CD4-positive, alpha-beta T cell treated with Interleukin-6 at 100 ng/mL for 8 hours (primary cell): ENCODE measurements at places on chromosomes 7 and 10.

- DNase-seq = no peak
Observed at GRCh38 chr10:123139521-123140163, 3.9 kb downstream of the HMX3 start.

GRCh38 chr10:103232131-103232673 is 13.5 kb upstream of the RPEL1 start:
- DNase-seq = no peak

- no peak for DNase-seq
Observed at GRCh38 chr10:131915990-131916766, 15.4 kb downstream of the PPP2R2D start.

- DNase-seq = no peak
Observed at GRCh38 chr10:126580873-126581647, 89.4 kb downstream of the C10orf90 start.

- DNase-seq = no peak
Observed at GRCh38 chr10:67297637-67298181, 371.9 kb downstream of the LRRTM3 start.

- DNase-seq = no peak
Observed at GRCh38 chr10:95423164-95424005, 132.6 kb upstream of the PDLIM1 start.

GRCh38 chr10:103184615-103185014 is 8.5 kb downstream of the NT5C2 start:
- DNase-seq = no peak

GRCh38 chr7:136251826-136252225 is 274.7 kb upstream of the MTPN start:
- DNase-seq = no peak

- no peak for DNase-seq
Observed at GRCh38 chr10:79176052-79176501, 107.3 kb downstream of the ZMIZ1 start.

GRCh38 chr10:31280972-31281371 is 38.0 kb upstream of the ZEB1 start:
- no peak for DNase-seq

- no peak for DNase-seq
Observed at GRCh38 chr7:139242741-139243281, 11.8 kb downstream of the UBN2 start.

DNA sequence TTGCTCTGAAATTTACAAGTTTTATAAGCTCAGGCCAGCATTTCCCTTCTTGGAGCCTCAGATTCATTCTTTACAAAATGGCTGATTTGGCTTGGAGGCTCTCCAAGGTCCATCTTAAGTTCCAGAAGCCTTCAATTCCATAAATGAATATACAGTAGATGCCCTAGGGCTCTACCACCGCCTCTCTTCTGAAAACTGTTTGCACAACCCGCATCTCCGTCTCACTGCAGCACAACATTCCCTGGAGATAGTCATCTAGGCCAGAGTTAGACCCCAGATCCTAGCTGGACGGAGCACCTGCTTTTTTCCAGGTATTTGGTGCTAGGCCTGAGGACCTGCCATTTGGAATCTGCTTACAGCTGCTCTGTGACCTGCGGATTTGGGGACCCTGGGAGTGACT is 50.5 kb upstream of the NRP1 start:
- DNase-seq = no peak

- DNase-seq = no peak
Observed at GRCh38 chr7:132113536-132114371, 462.5 kb downstream of the PLXNA4 start.

- DNase-seq = no peak
Observed at GRCh38 chr7:17448479-17449423, 150.3 kb downstream of the AHR start.

- no peak for DNase-seq
Observed at GRCh38 chr7:128959296-128959695, 21.6 kb downstream of the IRF5 start.

GRCh38 chr10:86083664-86084175 is 282.9 kb downstream of the GRID1 start:
- no peak for DNase-seq

DNA sequence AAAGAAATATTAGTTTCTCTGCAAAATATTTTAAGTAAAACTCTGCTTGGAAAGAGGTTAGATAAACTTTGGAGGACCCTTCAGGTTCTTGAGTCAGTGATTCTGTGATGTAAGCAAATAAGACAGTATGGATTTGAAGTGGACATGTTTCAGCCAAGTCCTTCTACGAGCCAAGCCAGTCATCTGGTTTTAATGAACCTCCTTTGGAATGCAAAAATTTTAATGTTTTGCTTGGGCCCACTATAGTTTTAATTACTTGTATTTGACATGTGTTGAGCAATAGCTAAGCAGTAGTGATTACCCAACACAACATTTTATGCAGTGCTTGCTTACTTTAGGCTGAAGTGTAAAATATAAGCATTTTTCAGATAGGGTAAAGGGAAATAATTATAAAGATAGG is 296.3 kb upstream of the SEMA3D start:
- no peak for DNase-seq

- no peak for DNase-seq
Observed at GRCh38 chr10:121323443-121323842, 274.8 kb downstream of the FGFR2 start.

DNA sequence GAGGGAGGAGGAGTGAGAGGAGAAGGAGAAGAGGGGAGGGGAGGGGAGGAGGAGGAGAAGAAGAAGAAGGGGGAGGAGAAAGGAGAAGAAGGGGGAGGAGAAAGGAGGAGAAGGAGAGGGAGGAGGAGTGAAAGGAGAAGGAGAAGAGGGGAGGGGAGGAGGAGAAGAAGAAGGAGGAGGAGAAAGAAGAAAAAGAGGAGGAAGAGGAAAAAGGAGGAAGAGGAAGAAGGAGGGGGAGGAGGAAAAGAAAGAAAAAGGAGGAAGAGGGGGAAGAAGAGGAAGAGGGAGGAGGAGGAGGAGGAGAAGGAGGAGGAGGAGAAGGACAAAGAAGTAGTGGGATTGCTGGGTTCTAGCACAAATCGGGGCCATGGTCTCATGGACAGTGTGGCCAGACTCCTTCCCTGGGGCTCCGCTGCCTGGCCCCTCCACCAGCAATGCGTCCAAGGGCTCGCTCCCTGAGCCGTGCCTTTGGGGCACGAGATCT is 4.2 kb upstream of the MAFK start:
- no peak for DNase-seq

DNA sequence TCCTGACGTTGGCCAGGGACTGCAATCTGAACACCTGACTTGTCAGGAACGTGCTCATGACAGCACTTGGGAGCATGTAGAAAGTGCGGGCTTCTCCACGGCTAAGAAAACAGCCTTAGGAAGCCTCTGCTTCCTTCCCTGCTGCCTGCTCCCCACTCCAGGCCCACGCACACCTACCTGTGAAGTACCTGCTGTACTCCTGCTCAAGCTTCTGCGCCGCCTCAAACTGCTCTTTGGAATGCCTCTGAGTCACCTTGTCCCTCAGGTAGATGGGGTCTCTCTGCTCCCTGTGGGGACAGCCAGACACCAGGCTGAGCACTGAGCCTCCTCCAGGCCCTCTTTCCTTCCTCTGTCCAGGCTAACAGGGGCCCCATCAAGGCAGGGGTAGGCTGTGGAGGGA is 132.7 kb downstream of the DLG5 start:
- no peak for DNase-seq

- DNase-seq = no peak
Observed at GRCh38 chr10:88500656-88501055, 82.5 kb downstream of the RNLS start.

- no peak for DNase-seq
Observed at GRCh38 chr7:88291398-88292173, 15.1 kb downstream of the STEAP4 start.

DNA sequence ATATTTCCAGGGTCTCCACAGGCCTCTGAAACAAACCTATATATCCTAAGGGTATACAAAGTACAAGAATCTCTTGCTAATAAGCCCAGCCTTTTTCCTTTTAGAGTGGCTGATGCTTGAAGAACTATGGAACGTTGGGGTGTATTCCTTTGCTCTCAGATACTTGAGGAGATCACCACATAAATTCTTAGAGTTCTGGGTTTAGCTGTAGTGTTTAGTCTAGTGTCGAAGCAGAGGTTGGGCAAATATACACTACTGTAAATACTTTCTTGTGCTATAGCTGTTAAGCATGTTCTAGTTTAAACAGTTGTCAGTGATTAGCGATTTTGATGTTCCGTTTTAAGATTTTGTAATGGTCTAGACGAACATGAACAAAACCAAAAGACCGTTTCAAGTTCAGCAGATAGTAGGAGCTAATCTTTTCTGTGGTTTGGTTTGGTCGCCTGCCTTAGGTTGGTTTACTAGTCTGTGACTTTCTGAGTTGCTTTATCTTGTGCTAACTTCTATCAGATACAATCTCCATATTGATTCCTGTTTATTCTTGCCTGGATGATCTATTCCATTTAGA is 229.6 kb downstream of the NSUN6 start:
- no peak for DNase-seq

- peak; percentile 11 for DNase-seq
Observed at GRCh38 chr10:101301111-101301731, 52.7 kb upstream of the BTRC start.

DNA sequence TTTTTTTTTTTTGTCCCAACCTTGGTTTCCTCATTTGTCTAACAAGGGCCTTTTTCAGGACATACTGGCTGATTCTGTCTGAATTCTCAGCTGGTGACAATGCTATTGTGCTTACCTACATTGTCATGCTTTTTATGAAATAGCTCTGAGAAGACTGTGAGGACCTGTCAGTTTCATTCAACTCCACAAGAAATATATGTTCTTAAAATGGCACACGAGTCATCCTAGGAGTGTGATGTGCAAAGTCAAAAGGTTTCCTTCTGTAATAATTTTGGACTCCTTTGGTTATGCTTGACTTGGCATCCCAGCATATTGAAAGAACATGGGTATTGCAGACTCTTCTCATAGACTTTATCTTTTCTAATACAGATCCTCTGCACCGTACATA is 316.0 kb downstream of the GFRA1 start:
- no peak for DNase-seq

DNA sequence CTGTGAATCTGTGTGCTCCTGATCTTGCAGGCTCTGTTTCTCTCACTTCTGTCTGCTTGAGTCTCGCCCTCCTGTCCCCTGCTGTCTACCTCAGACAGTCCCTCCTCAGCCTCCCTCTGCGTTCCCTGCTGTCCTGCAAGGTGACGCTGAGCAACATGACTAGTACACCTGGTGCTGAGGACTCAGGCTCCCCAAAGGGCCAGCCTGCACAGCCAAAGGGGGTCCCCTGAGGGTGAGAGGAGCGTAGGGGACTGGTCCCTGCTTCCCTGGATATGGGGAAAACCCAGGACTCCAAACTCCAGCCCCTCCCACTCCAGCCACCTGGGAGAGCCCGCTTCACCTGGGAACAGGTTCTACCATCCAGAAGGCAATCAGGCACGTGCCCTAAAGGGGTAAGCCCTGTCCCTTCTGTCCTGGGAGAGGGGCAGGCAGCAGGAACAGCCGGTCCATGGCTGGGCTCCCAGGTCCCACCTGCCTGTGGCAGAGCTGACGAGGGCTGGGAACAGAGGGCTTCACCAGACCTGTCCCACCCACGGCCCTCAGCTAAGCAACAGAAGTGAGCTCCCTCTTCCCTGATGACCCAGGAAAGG is 156.5 kb downstream of the UBE2H start:
- no peak for DNase-seq
